NCI-H2171 treated with DMSO at 0.1 percent for 48 hours (cell line): ENCODE measurements at places on chromosomes 5 and 9.
A peak's percentile ranks its signal among the peaks of the same experiment; 100 is the strongest.

- DNase-seq: peak; percentile 84
Observed at GRCh38 chr5:909086-909485, 16.4 kb downstream of the TRIP13 start.

DNA sequence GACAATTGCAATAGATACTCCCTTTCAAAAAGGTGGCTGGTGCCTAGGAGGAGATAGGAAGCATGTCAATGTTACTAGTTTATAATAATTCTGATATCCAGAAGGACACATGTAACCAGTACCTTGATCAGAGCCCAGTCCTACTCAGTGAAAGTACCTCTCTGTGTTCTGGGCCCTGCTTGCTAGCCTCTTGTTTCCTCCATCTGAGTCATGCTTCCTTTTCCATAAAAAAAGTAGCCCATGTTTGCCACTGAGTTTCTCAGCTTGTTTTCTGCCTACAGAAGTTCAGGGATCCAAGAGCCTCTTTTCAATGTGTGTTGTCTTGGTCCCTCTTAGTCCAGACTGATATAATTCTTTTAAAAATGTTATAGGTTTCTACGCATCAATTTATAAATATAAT, 149.0 kb downstream of the SSBP2 start:
- no peak for DNase-seq

GRCh38 chr5:159962214-159962613, 45.9 kb downstream of the ADRA1B start:
- DNase-seq: no peak

GRCh38 chr9:137021979-137022661, 5.9 kb downstream of the ABCA2 start:
- DNase-seq: peak; percentile 20

DNA sequence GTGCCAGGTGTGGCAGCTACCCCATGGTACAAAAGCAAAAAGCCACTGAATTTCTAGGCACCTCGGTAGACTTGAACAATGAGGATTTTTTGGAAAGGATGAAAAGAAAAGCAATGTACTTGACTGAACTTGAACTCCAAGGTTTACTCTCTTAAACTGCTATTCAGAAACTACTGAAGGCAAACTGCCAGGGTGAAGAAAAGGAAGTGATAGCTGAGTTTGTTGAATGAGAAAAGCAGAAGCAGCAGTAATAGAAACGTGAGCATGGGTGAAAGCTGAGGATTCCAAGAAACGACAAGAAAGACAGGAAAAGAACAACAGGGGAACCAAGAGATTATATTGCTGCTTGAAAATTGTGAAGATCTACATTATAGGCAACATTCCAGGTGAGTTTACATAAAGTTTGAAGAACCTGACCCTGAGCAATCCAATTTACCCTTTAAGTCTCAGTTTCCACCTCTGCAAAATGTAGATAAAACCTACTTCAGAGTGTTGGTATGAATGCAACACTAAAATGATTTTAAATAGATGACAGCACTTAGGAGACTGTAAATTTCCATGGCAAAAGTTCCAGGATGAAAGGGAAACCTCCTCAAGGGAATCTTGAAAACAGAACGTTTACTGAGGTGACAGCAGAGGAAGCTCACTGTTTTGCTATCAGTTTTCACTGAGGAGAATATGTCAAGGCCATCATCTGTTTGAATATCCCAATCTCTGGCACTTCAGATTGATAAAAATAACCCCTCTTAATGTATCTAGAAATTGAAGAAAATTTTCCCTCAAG, 245.8 kb downstream of the SPATA31D1 start:
- DNase-seq: peak; percentile 33

GRCh38 chr9:1913631-1914330, 101.4 kb upstream of the SMARCA2 start:
- no peak for DNase-seq

GRCh38 chr9:129284607-129285291, 106.7 kb upstream of the IER5L start:
- no peak for DNase-seq

- no peak for DNase-seq
Observed at GRCh38 chr9:123470121-123470782, 114.3 kb downstream of the CRB2 start.

- DNase-seq: no peak
Observed at GRCh38 chr5:38468202-38468673, 88.2 kb downstream of the LIFR start.

DNA sequence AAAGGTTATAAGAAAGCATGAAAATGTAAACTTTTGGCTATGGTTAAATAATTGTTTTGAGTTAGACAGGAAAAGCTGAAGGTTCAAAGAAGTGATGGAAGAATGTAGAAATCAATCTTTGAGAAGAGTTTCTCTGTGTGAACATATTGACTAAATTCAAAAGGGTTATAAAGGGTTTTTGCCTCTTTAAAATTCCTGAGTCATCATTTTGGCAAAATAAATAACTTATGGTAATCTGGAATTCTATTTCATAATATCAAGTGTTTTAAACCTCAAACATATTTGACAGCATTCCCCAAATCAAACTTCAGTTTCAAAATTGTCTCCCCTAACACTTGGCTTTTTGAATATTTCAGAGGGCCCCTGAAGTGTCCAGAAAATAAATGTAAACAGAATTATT, 60.6 kb upstream of the SPINK5 start:
- no peak for DNase-seq

GRCh38 chr9:138015021-138015829, 137.6 kb downstream of the CACNA1B start:
- DNase-seq: peak; percentile 40

DNA sequence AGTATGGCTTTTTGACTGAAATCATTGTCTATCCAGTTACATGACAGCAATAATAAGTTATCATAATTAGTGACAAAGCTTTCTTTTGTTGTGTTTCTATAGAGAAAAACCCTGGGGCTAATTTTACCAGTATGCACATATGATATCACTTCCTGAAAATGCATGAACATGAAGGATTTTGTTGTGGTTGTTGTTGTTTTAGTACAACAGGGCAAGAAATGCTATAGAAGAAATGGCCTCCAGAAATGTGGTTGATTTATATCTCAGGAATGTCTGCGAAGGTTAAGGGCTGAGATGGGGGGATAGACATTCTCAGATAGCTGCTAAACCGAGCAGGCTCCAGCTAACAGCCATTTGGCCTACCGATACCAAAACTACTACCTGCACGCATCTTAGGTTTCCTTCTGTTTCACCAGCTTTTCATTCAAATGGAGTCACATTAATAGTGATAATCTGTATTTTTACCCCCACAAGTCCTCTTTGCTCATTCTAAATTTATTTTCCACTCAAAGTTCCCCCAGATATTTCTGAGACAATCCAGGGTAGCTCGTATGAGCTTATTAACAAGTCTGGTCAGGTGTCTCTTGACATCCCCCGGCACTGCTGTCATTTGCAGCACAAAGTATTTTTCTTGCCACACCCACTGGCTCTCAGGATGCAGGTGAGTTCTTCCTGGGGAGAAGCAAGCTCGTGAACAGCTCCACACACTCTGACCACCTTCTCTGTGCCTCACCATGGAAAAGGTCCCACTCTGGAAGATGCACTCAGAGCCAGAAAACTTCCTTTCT, 232.4 kb upstream of the GAS1 start:
- DNase-seq: no peak

DNA sequence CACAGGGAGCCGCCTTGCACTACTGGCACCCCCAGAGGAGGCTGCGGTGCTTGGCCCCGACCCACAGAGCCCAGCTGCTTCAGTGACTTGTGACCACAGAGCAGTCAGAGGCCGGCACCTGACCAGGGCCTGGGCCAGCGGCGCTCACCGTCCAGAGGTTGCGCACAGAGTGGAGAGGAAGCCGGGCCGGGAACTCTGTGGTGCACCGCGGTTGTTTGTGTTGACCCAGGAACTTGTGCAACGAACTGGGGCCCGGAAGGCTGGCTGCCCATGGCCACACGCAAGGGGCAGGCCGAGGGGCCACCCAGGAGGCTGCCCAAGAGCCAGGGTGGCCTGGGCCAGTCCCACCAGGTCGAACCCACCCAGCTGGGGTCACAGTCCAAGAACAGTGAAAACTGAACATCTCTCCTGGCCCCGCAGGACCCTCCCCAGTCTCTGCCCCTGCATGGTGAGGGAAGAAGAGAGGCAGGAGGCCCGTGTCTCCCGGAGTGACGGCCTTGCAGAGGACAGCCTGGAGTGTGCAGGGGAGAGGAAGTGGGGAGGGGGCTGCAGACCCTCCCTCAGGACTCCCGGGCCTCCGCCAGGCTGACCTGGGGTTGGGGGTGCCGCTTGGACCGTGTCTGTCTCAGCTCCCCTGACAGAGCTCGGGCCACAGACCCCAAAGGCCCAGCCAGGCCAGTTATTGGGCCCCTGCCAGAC, 42.8 kb upstream of the EGFL7 start:
- DNase-seq: no peak

DNA sequence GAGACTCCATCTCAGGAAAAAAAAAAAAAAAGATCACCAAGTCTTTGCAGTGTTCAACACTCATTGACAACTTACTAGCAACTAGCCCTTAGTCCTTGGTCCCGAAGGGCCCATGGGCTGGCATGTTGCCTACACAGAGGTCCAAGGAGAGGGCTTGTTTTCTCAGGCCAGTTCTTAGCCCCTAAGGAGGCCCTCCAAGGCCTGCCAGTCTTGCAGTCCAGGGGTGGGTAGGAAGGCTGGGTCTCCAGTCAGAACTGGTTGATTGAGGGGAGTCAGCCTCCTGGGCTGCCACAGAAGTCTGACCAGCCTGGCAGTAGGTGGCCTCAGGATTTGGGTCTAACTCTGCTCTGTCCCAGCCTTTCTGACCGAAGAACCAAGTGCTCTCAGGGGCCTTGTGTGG, 32.7 kb downstream of the IER5L start:
- DNase-seq: no peak

GRCh38 chr5:132592521-132592920, 35.7 kb downstream of the RAD50 start:
- DNase-seq: no peak

DNA sequence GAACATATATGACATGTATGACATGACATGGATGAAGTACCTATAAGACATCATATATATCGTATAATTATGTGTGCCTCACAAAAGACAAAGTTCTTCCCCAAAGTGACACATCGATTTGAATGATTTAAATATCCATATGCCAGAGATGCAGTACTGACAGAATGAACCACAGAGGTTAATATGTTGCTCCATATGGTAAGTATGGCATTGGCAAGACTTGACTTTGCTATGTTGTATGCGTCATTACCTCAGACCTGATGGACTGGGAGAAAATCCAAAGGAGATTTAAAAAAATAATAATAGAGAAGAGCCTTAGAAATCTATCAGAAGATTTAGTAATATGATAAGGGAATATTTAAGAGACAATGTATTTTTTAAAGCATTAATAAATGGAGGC, 263.2 kb downstream of the PJA2 start:
- DNase-seq: no peak
